SK-N-SH (cell line): ENCODE measurements at places on chromosomes 6 and 20.

DNA sequence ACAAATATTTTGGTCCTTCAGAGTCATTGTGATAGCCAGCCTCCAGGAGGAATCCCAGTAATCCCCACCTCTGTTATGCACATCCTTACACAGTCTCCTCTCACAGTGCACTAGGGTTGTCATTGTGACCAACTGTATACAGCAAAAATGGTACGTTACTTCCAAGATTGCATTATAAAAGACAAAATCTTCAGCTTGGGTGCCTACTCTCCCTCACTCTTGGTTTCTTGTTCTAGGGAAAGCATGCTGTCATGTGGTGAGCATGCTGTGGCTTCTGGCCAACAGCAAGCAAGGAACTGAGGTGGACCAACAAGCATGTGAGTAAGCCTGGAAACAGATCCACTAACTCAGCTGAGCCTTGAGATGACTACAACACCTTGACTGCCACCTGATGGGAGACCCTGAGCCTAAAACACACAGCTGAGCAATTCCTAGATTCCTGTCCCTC lies 130.1 kb upstream of the DST start:
- peaks cover 8% of the 10 kb centered on the region for H3K4me1 ChIP-seq
- H3K4me3 ChIP-seq, result no peak overlapping the region
- no peaks in the 10 kb centered on the region for H3K36me3 ChIP-seq
- H3K27me3 ChIP-seq, result no peaks in the 10 kb centered on the region
- peak overlapping the region; percentile 14; the same call in 1 of the 2 replicates for H3K27ac ChIP-seq
- no peak for DNase-seq

GRCh38 chr6:109360281-109360680 lies 22.0 kb downstream of the CD164 start:
- no peak overlapping the region for H3K27ac ChIP-seq
- H3K36me3 ChIP-seq, result peaks cover 53% of the 10 kb centered on the region
- no peaks in the 10 kb centered on the region for H3K27me3 ChIP-seq
- no peaks in the 10 kb centered on the region for H3K4me1 ChIP-seq

DNA sequence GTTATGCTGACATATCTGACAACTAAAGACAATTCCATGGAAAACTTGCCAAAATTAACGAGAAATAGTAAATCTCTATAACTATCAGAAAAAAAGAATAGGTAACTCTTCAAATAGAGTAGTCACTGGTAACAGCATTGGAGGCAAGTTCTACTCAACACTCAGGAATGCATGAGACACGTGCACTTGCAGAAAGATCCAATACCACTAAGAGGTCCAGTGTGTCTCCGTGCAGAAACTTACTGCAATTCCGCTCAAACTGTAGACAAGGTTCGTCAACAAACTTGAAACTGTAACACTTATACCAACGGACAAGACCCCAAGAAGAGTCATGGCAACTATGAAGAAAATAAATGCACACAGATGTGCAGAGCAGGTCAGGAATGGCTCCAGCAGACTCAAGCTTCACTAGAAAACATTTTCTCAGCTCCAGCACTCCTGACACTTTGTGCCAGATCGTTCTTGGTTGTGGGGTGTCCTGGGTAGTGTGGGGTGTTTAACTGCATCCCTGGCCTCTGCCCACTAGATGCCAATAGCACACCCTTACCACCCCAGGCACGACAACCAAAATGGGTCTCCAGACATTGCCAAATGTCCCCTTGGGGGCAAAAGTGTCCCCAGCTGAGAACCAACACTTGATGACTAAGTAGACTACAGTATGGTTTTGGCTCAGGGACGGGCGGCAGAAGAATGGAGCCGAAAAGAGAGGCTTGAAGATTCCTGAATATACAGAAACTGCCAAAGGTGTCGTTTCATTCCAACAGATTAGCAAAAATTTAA lies 134.8 kb downstream of the DTNBP1 start:
- no peak overlapping the region for H3K27ac ChIP-seq

DNA sequence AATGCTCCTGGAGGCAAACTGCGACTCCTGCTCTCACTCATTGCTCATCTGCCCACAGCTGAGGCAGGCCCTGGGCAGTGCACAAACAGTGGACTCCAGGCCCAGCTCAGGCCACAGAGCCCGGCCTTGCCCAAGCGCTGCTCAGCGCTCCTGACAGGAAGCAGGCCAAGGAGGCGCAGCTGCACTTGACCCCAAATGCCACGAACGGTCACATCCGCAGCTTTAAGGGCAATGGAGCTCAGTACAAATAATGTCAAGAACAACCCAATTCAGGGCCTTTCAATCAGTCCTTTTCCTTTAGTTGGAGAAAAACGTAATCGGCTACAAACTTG lies 33.8 kb downstream of the RRBP1 start:
- no peak overlapping the region for H3K27ac ChIP-seq
- peaks cover 5% of the 10 kb centered on the region for H3K36me3 ChIP-seq
- no peak overlapping the region for H3K4me3 ChIP-seq

DNA sequence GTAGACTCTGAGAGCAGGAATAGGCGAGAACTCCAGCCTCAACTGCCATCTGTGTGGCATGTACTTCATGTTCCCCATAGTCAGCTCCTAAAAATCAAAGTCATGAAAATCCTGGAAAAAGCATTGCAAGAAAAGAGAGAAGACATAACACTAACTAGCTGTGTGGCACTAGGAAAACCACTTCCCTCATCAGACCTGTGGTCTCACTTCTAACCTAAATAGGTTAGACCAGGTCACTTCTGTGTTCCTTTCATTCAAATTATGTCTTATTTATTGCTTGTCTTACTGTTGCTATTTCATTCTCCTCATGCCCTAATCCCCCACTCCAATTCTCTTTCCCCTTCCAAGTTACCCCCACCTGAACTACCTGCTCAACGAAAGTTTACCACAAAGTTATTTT lies 70.2 kb downstream of the TNFRSF21 start:
- H3K4me3 ChIP-seq, result no peak overlapping the region
- H3K36me3 ChIP-seq, result no peaks in the 10 kb centered on the region
- DNase-seq, result no peak
- peaks cover 14% of the 10 kb centered on the region; the same call in 1 of the 2 replicates for H3K4me1 ChIP-seq
- H3K27me3 ChIP-seq, result no peaks in the 10 kb centered on the region
